ENCODE measurements at places on chromosomes 1 and 21.
A peak's percentile ranks its signal among the peaks of the same experiment; 100 is the strongest.

GRCh38 chr1:207983044-207983635 is 72.2 kb upstream of the CD34 start:
- DNase-seq: no peak

GRCh38 chr1:232378266-232379062 is 251.5 kb downstream of the SIPA1L2 start:
- DNase-seq: no peak

- DNase-seq: no peak
Observed at GRCh38 chr21:33047231-33047630, 21.5 kb downstream of the OLIG2 start.

- DNase-seq: no peak
Observed at GRCh38 chr1:166843769-166844596, 4.7 kb downstream of the POGK start.

GRCh38 chr1:202987922-202988583 is 19.1 kb upstream of the TMEM183A start:
- DNase-seq: no peak

DNA sequence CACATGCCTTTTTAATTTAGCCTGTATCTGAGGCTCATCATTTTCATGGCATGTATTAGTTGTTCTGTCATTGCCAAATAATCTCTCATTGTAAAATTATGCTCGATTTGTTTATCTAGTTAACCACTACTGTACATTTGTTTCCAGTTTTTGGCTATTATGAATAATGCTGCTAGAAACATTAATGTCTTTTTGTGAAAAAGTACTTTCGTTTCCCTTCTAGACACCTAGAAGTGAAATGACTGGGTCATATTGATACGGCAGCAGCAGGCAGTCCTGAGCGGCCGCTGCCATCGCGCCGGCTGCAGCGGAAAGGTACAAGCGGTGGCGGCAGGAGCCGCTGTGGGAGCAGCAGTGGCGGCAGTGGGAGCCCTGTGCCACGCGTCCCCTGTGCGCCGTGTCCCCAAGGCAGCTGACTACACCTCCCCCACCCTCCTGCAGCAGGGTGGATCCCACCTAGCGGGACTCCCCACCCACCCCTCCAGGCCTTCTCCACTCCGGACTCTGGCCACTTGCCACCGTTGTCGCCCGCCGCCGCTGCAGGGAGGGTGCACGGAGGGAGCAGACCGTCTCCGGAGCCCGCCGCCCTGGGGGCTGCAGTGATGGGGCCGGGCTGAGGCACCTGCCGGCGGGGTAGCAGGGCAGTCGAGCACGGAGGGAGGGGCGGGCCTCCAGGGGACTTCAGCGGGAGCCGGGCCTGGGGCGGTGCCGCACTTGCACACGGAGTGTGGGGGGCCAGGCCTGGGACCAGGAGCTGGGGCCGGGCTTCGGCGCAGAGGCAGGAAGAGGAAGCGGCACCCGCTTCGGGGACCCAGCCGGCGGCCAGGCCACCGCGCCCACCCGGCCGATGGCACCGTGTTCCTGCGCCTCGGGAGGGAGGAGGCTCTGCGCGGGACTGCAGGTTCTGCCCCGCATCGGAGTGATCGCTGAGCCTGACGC is 66.8 kb upstream of the RGS7 start:
- no peak for DNase-seq

- DNase-seq: no peak
Observed at GRCh38 chr21:15172963-15173362, 108.2 kb upstream of the NRIP1 start.

DNA sequence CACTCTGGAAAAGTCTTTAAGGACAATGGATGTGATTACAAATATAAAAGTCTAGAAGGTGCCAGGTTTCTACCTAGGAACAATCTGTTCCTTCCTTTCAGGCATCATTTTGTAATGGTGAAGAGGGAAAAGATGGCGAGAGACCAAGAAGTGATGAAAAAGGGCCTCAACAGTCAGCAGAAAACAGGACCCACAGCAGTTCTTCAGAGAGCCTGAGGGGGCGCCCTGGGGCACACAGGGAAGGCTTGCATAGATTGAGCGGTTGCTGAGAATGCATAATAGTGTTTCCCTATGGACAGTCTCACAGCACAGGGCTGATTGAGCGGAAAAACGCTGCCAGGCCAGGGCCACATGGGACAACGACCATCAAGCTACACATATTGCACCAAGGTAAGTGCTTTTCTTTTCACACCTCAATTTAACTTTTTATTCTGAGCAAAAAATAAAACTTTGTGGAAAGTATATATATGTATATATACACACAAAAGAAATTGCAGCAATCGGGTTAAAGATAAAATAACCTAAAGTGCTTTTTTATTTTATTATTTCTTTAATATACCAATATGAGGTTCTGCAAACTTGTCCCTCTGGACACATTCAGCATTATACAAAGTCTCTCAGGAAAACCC is 3.1 kb upstream of the YRDC start:
- DNase-seq: no peak

GRCh38 chr1:174022080-174022975 is at the start of gene RC3H1:
Gene RC3H1 (minus strand): TSS chr1:174022357. CDS start chr1:173992985, 29,372 bp downstream.
- DNase-seq: peak; percentile 83

DNA sequence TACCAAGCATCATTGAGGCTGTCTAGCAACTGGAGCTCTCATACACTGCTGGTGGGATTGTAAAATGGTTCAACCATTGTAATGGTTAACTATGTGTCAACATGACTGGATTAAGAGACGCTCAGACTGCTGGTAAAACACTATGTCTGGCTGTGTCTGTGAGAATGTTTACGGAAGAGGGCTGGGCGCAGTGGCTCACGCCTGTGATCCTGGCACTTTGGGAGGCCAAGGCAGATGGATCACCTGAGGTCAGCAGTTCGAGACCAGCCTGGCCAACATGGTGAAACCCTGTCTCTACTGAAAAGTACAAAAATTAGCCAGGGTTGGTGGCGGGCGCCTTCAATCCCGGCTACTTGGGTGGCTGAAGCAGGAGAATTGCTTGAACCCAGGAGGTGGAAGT is 4.8 kb upstream of the FCRLA start:
- no peak for DNase-seq

GRCh38 chr1:156721535-156721934 is 6.7 kb upstream of the METTL25B start:
- no peak for DNase-seq

- DNase-seq: no peak
Observed at GRCh38 chr1:108049178-108049819, 84.3 kb upstream of the VAV3 start.

GRCh38 chr1:80083892-80084291 is 1077.4 kb upstream of the ADGRL4 start:
- DNase-seq: no peak

DNA sequence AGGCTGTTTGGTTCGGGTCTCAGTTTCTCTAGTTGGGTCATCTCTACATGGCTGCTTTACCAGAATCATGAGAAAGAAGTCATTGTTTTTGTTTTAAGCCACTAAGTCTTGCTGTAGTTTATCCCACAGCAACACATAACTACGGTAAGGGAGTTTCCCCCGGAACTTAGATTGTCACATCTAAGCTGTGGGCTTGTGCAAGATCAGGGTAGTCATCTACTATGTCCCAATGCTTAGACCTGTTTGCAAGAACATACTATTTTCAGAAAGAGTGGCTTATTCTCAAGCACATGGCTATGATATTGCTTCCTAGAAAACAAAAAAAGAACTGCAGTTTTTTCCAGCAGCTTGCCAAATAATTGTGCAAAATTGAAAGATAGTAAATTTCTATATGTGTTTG is 18.0 kb upstream of the OLIG2 start:
- DNase-seq: peak; percentile 98

DNA sequence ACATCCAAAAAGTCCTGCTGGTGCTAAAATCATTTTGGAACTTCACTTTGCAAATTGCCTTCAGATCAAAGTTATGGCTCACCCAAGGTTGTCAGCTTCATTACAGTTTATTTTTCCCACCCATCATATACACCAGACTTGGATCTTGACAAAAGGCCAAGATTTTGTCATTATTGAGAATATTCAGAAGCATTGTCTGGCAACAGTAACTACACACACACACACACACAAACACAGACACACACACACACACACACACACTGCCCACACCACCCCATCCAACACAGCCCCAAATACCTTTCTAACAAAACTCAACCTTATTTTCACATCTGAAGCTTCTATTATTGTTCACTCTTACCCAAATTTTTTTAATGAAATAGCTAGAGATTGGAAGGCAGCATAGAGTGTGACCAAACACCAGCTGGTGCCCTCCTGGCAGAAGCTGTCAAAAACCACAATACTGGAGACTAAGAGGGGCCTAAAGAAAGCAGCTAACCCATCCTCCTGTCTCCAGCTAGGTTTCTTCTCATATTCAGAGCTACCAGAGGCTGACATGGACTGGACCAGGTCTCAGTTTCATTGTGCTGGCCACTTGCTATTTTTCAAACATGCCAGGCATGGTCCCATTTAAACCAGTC is 139.1 kb upstream of the ZC3H11B start:
- DNase-seq: no peak

DNA sequence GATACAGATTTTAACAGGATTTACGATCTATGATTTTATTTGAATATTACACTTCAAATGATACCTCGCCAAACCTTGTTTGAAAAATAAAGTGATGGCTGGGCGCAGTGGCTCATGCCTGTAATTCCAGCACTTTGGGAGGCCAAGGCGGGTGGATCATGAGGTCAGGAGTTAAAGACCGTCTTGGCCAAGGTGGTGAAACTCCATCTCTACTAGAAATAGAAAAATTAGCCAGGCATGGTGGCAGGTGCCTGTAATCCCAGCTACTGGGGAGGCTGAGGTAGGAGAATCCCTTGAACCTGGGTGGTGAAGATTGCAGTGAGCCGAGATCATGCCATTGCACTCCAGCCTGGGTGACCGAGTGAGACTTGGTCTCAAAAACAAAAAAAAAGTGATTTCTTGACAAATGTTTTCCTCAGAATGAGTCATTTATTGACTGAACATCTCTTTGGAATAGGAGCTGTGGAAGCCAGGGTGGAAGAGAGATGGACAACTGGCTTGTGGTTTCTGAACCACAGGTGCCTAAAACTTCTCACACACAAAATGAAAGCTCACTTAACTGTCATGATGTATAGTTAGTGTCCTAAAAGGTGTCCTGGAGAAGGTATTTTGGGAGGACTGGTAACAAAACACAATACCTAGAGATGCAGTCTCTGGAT is 11.9 kb downstream of the PKNOX1 start:
- no peak for DNase-seq

GRCh38 chr1:6785728-6786505 is 663 bp downstream of the CAMTA1 start:
- DNase-seq: no peak

DNA sequence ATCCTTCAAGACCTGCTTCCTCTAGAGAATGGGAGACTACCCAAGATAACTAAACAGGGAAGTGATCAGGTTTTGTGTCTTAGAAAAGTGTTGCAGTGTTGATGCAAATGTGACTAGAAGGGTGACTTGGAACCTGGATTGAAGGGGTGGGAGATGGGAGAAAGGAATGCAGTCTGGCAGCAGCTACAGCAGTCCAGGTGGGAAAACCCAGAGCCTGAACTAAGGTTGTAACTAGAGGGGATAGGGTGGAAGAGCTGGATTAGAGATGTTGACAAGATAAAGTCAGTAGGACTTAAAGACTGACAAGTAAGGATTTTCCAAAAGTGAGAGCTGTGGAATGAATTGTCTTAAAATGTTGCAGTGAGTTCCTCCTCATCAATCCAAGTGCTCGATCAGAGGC is 7.1 kb upstream of the SHISA4 start:
- DNase-seq: no peak

DNA sequence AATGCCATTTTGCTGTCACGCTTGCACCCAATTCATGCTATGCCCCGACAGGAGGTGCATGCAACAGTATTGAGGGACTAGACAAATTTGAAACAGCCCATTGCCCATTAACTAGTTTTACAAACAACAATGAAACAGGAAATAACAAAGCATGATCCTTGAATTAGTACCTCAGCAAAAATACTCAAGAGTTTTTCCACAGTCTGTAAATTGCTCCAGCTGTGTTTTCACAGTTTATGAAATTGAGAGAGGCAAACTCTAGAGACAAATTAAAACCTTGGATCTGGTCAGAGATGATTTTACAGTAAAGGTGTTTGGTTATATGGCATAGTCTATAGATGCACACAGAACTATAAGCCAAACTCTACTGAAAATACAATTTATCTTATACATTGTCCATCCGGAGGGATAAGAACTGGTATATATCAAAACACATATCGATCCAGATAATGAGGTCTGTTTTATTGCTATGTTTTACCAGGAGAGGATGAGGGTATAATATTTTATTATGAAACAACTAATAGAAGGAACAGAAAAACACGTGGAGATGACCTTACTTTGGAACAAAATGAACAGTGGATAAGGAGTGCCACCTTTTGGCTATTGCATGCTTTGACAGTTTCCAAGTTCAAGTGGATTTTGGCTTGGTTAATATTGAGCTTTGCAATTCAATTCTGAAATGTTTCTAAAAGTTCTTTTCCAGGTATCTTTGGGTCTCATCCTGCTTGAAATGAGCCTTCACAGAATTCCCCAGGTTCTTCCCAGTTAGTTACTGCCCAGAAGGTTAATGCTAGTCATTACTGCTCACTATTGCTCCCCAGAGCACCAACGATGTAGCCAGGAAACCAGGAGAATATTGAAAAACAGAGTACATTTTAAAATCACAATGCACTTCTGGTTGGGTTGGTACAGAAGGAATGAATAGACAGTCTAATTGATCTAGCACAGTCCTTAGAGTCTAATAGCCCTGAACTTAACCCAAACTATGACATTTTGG is 45.7 kb downstream of the ZC3H11B start:
- no peak for DNase-seq

DNA sequence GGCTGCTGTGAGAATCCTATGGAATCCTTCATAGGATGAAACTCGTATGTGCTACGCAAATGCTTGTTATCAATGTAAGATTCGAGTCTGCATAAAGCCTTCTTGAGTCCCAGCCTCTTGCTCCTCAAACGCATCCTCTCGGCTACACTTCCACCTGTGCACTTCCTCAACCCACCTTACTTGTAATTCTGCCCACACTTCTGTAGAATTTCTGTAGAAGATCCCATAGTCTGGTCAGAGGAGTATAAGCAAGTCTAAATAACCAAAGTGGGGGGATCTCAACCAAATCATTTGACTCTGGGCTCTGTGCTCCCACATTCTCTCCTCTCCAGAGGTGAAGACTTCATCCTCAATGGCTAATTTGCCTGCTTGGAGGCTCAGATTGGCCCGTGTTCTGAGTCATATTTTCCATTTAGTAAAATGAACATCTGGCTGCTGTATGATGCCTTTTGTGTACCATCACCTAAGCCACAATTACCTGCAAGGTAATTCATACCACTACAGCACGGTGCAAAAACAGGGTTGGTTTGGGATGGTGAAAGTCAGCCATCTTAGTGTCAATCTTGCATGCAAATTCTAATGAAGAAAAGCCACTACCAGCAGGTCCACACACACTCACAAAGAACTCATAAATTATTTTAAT is 63.2 kb downstream of the ITPKB start:
- DNase-seq: no peak

- DNase-seq: no peak
Observed at GRCh38 chr1:84090447-84091245, 53.4 kb upstream of the PRKACB start.

- no peak for DNase-seq
Observed at GRCh38 chr1:192522673-192523072, 52.9 kb upstream of the RGS1 start.
